Stimulated activated CD4-positive, alpha-beta T cell treated with anti-CD3 and anti-CD28 coated beads, Interleukin-4, amount 100 ng/mL, for 4 hours (primary cell): ENCODE measurements at places on chromosomes 16 and 17.

GRCh38 chr17:81345228-81346089, 49.8 kb upstream of the BAHCC1 start:
- DNase-seq: peak; percentile 17

DNA sequence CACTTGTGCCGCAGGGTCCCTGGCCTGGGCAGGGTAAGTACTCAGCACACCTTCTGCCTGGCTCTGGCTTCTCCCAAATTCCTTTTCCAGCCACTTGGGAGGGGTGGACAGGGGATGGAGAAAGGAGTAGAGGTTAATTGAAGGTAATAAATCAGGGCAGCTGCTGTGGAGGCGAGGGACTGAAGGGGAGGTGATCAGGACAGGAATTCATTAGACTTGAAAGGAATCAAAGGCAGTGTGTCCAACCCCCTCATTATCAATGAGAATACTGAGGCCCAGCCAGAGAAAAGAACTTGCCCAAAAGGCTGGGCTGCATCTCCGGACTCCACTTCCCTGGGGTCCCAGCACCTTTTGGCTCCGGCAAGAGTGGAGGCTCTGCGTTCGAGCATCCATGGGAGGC, 2.4 kb downstream of the SOST start:
- DNase-seq: no peak

DNA sequence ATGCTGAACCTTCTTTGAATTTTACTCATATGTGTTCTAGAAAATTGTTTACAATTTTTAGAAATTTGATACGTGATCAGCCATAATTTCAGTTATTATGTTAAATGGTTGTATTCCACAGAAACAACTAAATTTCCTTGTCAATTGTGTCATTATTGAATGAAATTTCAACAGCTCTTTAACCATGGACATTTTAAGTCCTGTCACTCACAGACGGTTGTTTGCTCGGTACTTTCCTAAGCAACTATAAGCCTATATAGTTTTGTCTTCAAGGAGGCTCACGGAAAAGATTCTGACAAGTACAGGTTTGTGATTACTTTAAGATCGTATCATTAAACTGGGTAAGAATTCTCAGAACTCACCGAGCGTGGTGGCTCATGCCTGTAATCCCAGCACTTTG, 31.8 kb downstream of the SLC39A11 start:
- DNase-seq: no peak

DNA sequence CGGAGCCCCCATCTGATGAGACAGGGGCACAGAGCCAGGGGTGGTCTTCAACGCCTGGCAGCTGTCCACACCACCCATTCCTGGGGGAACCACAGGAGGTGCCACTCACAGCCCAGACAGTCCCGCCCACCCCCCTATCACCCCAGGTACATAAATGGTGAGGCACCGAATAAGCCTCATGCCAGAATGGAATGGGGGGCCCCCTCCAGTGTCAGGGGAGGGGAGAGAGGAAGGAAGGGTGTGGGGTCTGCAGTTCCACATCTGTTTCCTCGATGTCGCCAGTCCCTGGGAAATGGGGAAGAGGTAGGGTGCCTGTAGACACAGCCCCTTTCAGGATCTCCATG, 1.7 kb downstream of the TMC6 start:
- DNase-seq: no peak

GRCh38 chr17:52106638-52107261, 51.8 kb downstream of the CA10 start:
- DNase-seq: peak; percentile 28

DNA sequence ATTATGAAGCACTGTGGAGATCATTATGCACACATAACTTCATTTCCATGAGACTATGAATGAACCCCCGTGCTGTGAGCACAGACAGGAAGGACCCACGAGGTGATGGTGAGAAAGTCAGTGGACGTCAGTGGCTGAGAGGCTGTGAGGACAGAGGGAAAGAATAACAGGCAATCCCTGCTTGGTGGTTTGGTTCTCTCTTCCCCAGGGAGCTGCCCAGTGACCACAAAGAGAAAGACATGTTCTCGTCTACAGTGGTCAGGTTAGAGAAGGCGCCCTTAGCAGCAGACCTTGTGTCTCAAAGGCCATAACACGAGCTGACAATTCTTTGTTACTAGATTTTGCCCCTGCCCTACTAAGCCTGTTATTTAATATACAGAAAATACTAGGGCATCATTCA, 609.2 kb downstream of the TOX3 start:
- DNase-seq: no peak

DNA sequence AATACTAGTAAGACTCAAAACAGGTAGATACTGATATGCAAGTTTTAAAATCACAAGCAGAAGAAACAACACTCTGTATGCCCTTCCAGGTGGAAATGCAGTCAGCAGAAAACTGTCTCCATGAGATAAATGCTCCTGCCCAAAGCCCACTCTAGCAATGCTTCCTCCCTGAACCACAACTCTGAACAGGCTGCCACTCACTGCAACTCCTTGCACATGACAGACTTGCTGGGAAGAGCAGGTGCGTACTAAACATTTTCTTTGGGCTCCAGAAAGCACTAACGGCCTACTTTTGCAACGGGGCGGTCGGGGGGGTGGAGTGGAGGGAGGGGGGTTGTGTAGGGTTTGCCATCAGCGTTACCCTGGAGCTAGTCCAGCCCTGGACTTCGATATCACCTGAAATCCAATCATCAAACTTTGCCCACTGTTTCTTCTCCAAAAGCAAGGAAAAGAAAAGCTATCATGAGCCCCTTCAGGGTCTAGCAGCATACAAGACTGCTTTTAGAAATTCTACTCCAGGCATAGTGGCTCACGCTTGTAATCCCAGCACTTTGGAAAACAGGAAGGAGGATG, 46.1 kb downstream of the ANKRD11 start:
- no peak for DNase-seq
